ENCODE measurements at places on chromosomes 2 and 18. TPM values are rescaled to one million over a fixed set of nuclear protein-coding genes. Genes with fewer than 3 reads are reported as not detected.

DNA sequence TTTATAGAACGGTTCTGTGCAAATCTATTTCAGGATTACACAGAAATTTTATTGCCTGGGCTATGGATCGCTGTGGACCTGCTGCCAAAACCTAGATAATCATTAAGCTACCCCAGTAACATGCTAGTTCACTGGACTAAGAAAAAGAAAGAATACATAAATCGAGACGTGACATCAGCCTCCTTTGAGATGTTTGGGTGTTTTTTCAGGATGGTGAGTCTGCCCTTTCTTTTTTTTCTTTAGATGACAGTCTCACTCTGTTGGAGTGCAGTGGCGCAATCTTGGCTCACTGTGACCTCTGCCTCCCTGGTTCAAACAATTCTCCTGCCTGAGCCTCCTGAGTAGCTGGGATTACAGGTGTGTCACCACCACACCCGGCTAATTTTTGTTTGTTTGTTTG is 52.0 kb downstream of the FHOD3 start:
- DNase-seq: no peak

DNA sequence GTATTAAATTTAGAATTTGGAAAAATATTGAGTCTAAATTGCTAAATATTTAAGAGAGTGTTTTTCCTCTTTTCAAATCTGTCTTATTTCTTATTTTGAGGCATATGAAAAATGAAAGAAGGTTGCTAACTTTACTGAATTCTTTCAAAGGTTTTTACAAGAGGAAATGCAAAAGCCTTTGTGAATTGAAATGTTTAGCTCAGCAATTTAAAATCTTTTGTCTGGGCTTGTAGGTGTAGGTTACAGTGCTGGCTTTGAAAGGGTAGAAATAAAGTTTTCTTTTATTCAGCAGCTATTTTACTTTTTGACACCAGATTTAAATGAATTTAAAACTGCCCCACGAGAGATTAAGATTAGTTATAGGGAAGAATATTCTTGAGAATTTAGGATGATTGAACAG is 192.0 kb downstream of the CDH7 start:
- DNase-seq: no peak

DNA sequence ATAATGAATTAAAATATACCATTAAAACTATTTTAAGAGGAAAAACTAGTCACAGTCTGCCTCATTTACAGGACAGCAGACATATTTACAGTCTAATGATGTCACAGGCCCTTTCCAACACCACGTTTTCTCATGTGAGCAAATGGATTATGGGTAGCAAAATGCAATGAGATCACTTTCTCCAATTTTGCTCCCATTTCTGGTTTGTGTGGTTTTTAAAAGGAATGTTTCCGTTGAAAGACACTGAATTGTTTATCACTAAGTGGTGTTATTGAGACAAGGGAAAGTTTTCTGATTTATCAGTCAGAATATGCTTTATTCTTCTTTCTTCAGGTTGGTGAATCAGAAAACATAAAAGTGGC is 11.4 kb upstream of the NR4A2 start:
- DNase-seq: no peak

Gene AQP12B
- polyA plus RNA-seq: 1.6 TPM

- no peak for DNase-seq
Measured at GRCh38 chr18:23532848-23533247, 29.5 kb downstream of the RMC1 start.

GRCh38 chr2:70520825-70521224 is 32.8 kb downstream of the TGFA start:
- DNase-seq: no peak

Gene KRTCAP3
- polyA plus RNA-seq: 4.0 TPM

GRCh38 chr2:208129744-208130711 is at the start of gene CRYGC:
Gene CRYGC, minus strand, starts transcription at chr2:208129828. Its CDS starts 36 bp downstream, at chr2:208129792.
- no peak for DNase-seq

Gene ASB18
- polyA plus RNA-seq: 8.8 TPM

GRCh38 chr2:157466764-157467163 is 22.9 kb upstream of the CYTIP start:
- DNase-seq: no peak

- no peak for DNase-seq
Measured at GRCh38 chr18:41674506-41674905, 280.5 kb upstream of the PIK3C3 start.
